Naive thymus-derived CD4-positive, alpha-beta T cell (primary cell): ENCODE measurements at places on chromosomes 7 and 10. TPM values are rescaled to one million over a fixed set of nuclear protein-coding genes. Genes with fewer than 3 reads are reported as not detected.

Gene LIPJ
- not detected in 2 replicates for total RNA-seq

Gene GOLGA7B
- total RNA-seq = 5.9 and 7.0 TPM in 2 replicates

Gene NPFFR1
- total RNA-seq = not detected

Gene SPDYE8
- not detected for total RNA-seq

Gene CFTR
- not detected for total RNA-seq
